ENCODE measurements at places on chromosomes 7 and 10.

- DNase-seq = peak; percentile 17
Observed at GRCh38 chr10:77333610-77334340, 303.8 kb downstream of the KCNMA1 start.

GRCh38 chr7:31758755-31759154 lies 71.7 kb downstream of the PPP1R17 start:
- no peak for DNase-seq

DNA sequence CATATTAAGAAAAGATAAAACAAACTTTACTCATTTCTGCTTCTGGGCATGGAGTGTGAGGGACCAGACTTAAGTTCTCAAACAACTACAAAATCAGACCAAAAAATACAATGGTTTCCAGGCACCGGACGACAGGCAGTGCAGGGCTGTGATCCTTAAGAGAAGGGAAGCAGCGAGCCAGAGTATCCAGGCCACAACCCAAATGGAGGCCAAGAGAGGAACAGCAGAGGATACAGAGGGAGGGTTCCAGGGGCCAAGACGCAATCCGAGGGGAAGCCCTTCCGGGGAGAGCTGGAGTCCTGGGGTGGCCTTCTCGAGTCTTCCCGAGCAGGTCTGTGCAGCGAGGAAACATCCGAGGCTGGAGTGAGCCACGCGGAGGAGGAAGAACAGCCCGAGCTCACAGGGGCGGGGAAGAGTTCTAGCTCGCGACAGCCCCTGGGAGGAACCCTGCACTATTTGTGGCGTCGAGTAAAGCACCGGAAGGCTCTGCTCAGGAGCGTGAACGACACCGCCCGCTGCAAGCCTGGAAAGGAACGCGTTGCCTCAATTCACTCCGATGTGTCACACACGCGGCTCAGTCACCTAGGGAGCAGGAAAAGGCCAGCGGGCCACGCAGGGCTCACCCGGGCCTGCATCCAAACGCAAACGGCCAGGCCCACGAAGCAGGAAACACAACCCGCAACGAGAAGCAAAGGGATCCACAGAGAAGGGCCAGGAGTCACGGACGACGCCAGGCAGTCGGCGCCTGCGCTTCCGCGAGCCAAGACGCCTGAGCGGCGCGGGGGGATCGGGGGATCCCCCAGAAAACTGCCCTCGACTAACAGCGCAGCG lies 933 bp upstream of the RNF32 start:
- DNase-seq = no peak

DNA sequence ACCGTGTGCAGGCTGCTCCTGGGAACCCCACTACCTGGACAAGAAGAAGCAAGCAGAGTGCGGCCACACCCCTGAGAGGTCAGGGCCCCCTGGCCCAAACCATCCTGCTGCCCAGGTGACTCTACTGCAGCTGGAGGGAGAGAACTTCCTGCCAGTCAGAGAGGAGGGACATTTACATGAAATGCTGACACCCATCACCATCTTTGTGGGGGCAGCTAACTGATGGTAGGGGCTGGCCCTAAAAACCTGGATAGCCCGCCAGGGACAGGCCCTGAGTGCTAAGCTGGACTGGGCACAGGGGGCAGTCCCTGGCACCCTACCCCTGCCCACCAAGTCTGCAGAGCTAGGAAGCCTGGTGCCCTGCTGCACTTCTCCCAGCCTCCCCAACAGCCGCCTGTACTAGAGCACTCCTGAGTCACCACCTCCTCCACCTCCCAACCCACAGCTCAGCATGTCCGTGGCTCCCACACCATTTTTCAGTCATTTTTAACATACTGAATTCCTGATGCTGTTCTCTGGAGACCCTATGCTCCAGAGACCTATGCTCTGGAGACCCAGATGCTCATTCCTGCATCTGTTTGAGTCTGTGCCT lies 27.5 kb downstream of the DPCD start:
- no peak for DNase-seq

DNA sequence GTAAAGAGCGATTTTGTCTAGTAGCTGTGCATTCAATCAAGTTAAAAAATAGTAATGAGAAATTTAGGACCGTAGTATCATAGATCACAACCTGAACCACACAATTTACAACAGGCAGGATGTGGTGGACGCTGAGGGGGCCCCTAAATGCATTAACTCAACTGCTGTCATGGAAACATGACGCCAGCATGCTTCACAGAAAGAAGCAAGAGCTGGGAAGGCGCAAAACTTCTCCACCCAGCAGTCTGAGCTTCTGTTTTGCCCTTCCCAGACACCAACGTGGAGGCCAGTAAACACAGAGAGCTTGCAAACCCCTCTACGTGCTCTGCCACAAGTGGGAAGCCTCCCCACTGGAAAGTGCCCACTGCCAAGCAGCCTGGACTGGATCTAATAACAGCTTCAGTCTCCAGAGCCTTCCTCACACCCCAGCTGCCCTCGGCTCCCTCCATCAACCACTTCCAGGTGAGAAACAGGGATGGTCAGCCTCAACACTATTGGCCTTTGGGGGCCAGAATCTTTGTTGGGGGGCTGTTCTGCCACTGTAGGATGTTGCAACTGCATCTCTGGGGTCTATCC lies 151.8 kb downstream of the SFMBT2 start:
- no peak for DNase-seq

DNA sequence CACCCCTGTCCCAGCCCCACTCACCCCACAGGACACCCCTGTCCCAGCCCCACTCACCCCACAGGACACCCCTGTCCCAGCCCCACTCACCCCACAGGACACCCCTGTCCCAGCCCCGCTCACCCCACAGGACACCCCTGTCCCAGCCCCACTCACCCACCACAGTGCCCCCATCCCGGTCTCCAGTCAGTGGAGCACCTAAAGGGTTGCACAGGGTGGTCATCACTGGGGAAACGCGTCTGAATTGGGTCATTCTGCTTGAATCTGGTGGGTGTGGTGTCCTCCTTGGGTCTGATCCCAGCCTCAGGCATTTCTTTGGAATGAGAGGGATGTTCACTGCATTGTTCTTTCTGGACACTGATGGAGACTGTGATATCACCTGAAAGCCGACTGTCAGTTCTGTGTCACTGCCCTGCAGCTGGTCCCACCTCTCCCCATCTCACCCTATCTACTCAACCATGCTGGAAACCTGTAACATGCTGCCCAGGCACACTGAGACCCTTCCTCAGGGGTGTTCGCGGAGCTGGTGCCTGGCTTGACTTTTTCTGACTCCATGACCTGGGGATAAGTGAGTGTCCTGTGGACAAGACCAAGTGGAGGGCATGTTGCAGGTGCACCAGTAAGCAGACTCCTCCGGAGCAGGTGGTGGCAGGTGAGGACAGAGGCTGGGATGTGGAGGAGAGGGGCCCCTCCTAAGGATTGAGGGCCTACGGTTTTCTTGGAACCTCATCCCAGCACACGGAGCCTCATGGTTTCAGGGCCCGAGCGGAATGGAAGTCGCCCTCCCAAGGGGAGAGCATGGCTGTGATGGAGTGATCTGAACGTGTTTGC lies 262.5 kb upstream of the PPP2R2D start:
- no peak for DNase-seq

All from NCI-H2171 treated with DMSO at 0.1 percent for 48 hours (cell line).